ENCODE measurements at places on chromosomes 3 and 15. TPM values are rescaled to one million over a fixed set of nuclear protein-coding genes. Genes with fewer than 3 reads are reported as not detected.

Gene OR5H14
- not detected for total RNA-seq

Gene SLC6A20
- total RNA-seq: not detected

Gene RTP1
- total RNA-seq: not detected

Gene NRG4
- total RNA-seq: under 0.01 TPM

Gene SLC12A1
- total RNA-seq: not detected

Gene TGM5
- not detected for total RNA-seq

Gene ALDH1L1
- not detected for total RNA-seq

Gene BCL2A1
- total RNA-seq: 2.1 TPM

Gene SENP8
- 1.8 TPM for total RNA-seq

Gene MANF
- 230 TPM for total RNA-seq

Gene HEXA
- total RNA-seq: 97.7 TPM

Gene SCG5
- 30.9 TPM for total RNA-seq

Gene PARP15
- under 0.01 TPM for total RNA-seq

Gene ARL6IP5
- total RNA-seq: 72.5 TPM

All from smooth muscle cell of the umbilical artery (primary cell).